ENCODE measurements at places on chromosomes 5 and 9.

- no peak for DNase-seq
Observed at GRCh38 chr5:154647114-154647760, 107.9 kb upstream of the LARP1 start.

GRCh38 chr9:4748612-4749011, 7.6 kb upstream of the AK3 start:
- no peak for DNase-seq

DNA sequence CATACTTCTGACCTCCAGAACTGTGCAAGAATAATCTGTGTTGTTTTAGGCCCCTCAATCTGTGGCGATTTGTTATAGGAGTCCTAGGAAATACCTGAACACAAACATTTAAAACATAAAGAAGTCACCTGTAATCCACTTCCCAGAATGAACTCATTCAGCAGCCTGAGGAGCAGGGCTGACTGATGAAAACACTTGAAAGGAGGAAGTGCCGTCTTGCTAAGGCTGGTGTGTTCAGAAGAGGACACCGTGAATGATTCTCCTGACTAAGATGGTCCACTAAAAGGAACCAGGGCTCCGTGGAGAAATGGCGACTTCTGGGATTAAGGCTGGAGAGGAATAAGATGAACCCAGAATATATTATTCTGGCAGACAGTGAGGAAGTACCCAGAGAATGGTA, 18.7 kb upstream of the MARCHF6 start:
- no peak for DNase-seq

DNA sequence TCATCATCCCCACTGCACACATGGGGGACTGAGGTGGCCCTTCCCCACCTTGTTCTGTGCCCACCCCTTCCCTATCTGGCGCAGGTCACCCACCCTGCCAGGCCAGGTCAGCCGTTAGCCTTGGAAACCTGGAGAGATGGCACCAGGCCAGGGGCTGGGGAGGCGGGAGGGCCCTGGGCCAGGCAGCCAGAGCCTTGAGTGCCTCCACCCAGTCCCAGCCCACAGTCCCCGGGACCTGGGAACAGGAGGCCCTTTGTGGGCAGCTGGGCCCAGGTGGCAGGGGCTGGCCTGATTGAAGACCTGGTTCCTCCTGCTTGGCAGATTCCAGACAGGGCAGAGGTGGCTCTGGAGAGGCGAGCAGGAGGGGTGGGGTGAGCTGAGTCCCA, 70.6 kb downstream of the LRSAM1 start:
- DNase-seq = no peak

DNA sequence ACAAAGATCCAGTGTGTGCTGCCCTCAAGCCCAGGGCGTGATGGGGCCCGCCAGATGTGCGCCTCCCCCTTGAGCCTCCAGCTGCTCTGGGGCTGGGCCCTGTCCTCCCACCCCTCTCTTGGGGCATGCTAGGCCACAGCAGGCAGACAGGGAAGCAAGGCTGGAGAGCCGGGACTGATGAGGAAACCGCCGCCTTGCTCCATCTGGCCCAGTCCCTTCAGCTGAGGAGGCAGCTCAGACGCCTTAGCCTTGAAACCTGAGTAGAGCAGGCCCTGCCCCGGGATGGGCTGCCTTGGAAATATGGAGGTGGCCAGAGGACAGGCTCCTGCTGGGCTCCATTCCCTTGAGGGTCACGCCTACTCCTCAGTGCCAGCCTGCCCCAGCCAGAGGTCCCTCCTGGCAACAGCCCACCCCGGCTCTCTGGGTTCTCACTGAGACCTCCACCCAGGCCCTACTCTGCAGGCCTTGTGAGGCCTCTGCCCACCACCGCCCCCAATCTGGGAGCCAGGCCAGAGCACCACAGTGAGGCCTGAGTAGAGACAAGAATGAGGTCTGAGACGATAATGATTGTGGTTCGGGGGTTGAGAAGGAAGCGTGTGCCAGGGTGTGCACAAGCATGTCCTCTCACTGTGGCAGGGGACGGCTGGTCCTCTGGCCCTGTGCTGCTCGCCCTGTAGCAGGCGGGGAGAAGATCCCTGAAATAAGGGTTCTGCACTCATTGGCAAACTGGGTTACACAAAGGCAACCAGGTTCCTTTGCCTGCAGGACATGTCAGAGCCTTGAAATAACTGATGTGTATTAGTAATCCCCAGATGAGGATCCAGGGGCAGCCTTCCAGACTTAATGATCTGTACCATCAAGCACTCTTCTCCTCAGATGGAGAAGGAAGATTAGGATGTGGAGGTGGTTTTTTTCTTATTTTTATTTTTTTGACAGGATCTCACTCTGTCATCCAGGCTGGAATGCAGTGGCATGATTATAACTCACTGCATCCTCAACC, 30.9 kb downstream of the CXXC5 start:
- no peak for DNase-seq

DNA sequence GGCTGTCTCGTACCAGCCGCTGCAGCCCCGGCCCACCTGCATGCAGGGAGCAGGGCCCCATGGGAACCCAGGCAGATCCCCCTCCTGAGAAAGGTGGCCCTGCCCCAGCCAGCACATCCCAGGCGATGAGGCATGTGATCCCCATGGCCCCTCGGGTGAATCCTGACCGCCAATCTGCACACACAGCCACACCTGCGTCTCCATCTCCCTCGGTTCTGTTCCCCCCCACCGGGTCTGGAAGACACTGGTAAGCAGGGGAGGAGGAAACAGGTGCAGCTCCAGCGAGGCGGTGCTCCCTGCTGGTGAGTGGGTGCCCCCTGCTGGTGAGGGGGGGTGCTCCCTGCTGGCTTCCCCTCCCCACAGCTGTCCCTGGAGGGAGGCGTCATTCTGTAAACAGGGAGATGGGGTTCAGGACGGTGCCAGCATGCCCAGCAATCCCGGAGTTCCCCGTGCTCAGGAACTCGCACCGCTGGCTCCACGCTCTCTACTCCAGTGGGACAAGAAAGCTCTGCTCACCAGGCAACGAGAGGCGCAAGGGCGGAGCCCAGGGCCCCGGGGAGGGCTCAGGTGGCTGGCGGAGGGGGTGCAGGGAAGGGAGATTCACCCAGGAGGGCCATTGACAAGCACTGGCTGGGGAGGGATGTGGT, 28.4 kb upstream of the SLC12A7 start:
- peak; percentile 33 for DNase-seq

GRCh38 chr5:159539678-159540077, 209.4 kb upstream of the IL12B start:
- no peak for DNase-seq

DNA sequence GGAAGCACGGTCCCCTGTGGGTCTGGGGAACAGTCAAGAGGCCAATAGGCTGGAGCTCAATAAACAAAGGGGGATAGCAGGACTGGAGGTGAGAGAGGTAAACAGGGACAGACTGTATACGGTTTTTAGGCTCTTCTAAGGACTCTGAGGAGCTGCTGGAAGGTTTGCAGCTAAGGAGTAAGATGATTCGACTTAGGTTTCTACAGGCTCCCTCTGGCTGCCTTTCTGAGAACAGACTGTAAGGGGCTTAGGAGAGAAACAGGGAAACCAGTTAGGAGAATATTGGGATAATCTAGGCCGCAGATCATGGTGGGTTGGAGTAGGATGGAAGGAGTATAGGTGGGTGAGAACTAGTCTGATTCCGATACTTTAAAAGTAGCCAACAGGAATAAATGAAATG, 10.4 kb downstream of the CDK5RAP2 start:
- DNase-seq = no peak

DNA sequence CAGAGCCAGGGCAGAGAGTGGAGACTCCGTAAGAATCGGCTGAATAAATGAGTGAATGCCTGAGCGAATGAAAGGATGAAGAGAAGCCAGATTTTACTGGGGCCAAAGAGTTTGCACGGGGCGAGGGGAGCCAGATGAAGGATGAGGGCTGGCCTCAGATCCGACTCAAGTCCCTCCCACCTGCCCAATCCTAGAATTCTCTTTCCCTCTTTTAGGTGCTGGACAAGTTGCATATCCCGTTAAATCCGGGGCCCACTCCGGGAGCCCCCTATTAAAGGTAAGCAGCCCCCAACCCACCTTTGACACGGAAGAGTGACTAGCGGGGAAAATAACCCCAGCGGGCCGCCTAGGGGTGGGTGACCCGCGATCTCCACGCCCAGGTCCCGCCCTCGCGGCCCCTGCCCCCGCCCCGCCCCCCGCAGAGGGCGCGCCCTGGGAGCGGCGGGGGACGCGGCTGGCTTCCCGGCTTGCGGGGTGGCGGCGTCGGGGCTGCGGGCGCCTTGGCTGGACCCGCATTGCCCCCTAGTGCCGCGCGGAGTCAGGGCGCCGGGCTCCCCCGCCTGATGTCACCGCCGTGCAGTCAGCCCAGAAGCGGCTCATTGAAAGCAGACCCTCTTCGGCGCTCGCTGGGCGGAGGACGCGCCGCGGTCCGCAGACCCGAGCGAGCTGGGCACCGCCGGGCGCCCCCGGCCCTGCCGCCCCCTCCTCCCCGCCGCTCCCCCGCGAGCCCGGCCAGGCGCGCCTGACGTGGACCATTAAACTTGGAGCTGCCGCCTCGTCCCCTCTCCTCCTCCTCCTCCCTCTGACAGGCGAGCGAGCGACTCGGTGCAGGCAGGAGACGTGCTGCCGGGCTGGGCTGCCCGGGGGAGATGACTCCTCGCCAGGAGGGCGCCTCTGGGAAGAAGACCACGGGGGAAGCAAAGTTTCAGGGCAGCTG, at the start of gene ADRA1B:
TSS of gene ADRA1B (plus strand) at position 579 of the 937 bp plus-strand sequence. CDS start 424 bp downstream, outside the sequence.
- DNase-seq = peak; percentile 2

- DNase-seq = no peak
Observed at GRCh38 chr9:95103871-95104580, 213.5 kb downstream of the FANCC start.

DNA sequence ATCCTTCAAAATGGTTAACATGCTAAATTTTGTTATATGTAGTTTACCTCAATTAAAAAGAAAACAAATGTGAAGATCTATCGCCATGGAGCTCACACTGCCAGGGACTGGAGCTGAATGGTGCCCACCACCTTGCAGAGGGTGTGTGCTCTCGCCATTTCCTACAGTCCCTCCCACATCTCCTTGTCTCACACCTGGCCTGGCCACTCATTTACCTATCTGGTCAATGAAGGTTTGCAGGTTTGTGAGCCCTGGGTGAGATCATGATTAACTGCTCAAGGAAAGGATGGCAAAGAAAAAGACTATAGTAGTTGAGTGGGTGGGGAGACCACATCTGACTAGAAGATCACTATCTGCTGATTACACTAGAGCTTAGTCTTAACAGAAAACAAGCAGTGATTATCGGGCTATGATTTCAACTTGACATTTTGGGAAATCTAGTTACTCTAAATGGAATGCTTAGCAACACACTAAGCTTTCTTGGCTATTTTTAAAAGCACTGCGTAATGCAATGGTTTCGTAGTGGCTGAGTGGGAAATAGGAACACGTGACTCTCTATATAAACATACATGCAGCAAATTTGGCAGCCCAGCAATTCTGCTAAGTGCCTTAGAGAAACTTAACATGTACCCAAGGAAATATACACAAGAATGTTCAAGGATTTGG, 27.3 kb downstream of the PUM3 start:
- DNase-seq = no peak

All from NCI-H1930 (cell line).